ENCODE measurements at places on chromosomes 2 and 18. TPM values are rescaled to one million over a fixed set of nuclear protein-coding genes. Genes with fewer than 3 reads are reported as not detected.

Gene CFAP221
- total RNA-seq = not detected

Gene MYOM1
- total RNA-seq = 3.3 TPM

Gene ZBTB14
- 34.2 TPM for total RNA-seq

Gene NMS
- not detected for total RNA-seq

Gene OTX1
- total RNA-seq = not detected

Gene PLEKHA3
- 28.9 TPM for total RNA-seq

DNA sequence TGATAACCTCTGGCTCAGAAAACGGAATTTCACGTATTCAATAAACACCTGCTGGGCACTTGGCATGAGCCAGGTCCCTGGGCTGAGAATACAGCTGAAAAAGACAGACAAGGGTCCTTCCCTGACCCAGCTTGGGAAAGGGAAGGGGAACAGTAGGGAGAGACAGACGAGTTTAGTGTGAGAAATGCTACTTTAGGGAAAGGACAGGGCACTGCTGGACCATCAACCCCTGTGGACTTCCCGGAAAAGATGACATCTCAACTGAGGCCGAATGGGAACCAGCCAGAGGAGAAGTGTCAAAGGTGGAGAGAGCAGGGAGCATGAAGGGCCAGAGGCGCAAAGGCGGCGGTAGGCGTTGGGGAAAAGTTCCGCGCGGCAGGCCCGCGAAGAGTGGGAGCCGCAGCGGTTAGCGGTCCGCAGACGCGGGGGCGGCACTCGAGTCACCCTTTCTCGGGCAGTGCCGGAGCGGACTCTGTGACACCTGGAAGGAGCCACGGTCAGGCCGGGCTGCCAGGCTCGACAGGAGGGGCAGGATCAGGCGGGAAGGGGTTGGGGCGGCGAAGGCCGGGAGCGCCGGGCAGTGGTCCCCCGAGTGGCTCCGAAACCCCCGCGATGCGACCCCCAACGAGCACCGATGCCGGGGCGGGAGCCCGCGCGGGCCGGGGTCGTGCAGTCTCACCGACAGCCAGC, 519 bp downstream of the TEX261 start:
- DNase-seq = peak; percentile 62

Gene SPEG
- total RNA-seq = 18.1 TPM

DNA sequence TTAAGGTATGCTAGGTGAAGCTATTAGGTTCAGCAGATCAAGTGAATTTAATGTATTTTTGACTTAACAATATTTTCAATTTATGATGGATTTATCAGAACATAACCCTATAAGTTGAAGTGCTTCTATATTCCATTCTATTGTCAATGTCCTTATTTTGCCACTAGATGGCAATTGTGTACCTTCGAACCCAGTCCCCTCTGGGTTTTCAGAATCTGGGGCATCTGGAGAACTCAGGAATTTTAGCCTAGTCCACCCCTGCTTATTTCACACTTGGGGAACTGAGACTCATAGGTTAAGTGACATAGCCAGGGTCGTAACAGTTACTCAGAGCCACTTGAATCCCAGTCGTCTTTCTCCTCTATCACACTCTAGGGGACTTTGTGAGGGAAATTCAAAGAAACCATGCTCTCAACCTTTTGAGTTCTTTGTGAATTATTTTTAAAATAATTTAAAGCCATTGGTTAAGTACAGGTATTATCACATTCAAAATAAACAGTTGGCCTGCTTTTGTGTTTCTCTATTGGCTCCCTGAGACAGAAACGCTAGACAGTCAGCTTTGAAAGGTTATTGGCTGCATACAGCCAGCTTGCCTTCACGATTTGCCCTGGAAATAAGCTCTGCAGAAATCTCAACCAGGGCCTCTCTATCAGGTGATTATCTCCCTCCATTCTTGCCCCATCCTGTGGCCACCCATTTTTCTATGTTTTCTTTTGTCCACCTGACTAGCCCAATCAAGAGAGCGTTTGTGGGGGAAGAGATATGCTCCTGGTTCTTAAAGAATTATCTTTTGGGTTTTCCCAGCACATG, 145.0 kb downstream of the TTC27 start:
- no peak for DNase-seq

GRCh38 chr2:239630618-239631286, 229.9 kb upstream of the HDAC4 start:
- no peak for DNase-seq

Gene SERPINB4
- not detected for total RNA-seq
